Activated CD4-positive, alpha-beta T cell treated with anti-CD3 and anti-CD28 coated beads, Interleukin-2, amount 50 U/mL, for 16 hours (primary cell): ENCODE measurements at places on chromosomes 12 and 14.

DNA sequence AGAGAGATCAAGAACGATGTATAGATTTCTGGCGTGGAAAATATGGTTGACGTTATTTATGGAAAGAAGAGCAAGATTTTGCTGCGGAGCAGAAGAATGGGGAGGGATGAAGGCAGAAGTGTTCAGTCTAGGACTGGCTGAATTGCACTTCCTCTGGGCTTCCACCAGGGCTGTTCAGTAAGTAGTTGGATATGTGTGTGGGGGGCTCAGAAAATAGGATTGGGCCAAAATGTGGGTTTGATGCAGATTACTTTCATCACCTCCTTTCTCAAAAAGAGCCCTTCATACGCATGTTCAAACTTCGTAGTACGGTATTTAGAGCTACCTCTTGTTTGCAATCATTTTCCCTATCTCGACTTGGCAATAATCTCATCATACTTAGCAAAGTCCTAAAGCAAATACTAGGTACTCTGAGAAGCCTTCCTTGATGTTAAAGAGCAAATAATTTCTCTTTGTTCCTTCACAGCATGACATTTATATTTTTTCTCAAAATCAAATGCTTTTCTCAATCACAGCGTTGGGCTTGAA lies 349.4 kb downstream of the NELL2 start:
- no peak for DNase-seq

DNA sequence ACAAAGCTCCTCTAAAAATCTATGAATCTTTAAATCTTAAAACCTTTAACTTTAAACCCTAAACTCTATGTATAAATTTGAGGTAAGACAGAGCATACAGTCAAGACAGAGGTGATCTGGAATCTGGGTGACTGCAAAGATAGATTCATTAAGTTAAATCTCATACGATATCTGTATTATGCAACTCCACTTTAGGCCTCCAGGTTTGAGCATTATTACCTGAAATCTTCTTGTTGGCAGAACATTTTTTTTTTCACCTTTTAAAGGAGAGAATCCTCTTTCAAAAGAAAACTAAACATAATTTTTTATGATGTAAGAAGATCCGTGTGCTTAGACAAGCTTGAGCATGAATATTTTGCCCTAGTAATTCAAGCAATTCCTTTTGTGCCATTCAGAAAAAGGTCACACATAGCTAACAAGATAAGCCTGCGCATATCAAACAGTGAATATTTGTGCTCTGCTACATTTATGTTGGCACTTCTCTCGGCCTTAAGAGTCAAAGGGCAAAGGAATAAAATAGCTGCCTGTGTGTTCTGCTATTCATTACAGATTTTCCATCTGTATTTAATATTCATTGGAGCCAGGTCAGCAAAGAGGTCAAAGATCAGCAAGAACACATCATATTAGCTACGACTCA lies 163.3 kb downstream of the TMTC3 start:
- no peak for DNase-seq

DNA sequence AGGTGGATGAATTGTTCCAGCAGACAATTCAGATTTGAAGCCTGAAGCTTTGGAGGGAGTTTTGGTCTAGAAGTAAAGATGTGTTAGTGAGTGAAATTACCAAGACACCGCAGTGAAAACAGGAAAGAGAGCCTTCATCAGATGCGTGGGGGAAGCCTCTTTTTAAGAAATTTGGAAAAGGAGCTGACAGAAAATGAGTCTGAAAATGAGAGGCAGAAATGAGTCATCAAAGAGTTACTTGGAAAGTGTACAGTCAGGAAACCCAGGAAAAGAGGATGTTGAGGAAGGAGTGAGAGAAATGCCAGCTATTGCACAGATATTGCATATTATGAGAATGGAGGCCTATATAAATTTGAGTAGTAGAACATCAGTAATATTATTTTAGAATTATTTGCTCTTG lies 520.7 kb downstream of the NRXN3 start:
- DNase-seq: peak; percentile 35

DNA sequence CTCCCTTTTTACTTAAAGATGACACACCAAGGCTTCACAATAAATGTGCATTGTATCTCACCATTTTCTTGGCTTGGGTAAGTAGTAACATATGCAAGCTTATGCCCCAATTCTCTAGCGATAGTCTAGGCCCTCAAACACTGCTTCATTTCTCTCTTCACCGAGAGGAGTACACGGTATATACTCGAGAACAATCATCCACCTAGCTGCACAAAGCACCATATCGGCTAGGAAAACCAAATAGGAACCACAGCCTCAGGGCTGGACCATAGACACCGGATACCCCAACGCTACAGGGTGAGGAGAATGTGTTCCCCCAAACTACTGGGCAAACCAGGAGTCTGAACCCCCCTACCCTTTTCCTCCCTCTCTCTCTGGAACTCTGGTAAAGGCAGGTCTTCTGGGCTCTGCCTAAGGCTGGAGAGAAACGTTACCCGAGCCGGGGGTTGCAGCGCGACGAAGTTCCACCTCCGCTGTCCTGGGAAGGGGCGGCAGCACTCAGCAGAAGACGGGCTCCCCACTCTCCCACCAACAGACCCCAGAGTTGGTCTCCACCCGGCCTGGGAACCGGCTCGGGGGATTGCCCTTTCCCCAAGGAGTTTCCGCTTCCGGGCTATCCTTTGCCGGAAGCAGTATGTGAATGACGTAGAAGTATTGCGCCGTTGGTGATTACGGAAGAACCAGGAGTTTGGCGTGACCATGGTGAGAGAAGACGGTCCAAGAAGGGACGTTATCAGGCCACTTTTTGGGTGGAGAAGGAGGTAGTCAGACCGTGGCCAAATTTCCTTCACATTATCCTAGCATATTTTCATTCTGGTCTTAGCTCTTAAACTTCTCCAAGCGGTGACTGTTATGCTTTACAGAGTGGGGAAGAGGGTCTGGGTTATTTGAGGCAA lies at the start of the genes AREL1 and FCF1:
AREL1 (minus strand) TSS at position 582 of the 896 bp plus-strand sequence. CDS start 27,465 bp downstream, outside the sequence.
FCF1 (plus strand) TSS at position 646 of the 896 bp plus-strand sequence; CDS start at position 700, 54 bp downstream.
- DNase-seq: peak; percentile 92

- DNase-seq: no peak
These were observed 1.8 kb downstream of the TM7SF3 start for GRCh38 chr12:27012239-27012981.

DNA sequence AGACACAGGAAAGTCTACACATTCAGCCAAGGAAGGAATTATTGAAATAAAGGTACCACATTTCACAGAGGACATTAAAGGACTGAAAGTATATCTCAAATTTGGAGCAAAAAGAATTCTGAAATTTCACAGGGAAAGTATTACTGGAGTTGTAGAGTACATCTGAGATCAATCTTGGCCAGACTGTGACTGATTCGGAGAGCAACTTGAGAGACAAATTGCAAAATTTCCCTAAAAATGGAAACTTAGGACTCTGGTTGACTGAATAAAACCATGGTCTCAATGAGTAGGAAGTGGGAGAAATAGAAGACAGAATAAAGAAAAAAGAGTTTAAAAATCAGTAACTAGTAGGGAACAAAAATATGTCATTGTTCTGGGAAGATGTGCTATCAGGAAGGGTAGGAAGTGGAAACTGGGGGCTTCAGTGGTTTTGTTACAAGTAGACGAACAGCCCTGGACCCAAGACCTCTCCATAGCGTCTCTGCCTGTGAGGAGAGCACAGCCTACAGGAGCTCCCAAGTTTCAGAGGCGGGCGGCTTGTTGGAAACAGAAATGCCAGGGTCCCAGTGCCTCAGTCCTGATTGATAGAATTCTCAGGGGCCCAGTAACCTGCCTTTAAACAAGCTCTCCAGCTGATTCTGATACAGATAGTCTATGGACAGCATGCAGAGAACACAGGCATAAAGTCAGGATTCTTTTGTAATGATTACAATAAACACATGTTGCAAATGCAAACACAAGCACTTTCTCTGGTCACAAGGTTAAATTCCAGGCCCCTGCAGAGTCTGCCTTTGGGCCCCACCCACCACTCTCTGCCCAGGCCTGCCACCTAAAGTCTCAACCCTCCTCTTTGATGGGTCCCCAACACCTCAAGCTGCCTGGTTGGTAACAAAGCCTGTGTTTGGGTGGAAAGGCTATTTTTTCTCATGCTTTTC lies 63.1 kb downstream of the BBS10 start:
- DNase-seq: no peak

DNA sequence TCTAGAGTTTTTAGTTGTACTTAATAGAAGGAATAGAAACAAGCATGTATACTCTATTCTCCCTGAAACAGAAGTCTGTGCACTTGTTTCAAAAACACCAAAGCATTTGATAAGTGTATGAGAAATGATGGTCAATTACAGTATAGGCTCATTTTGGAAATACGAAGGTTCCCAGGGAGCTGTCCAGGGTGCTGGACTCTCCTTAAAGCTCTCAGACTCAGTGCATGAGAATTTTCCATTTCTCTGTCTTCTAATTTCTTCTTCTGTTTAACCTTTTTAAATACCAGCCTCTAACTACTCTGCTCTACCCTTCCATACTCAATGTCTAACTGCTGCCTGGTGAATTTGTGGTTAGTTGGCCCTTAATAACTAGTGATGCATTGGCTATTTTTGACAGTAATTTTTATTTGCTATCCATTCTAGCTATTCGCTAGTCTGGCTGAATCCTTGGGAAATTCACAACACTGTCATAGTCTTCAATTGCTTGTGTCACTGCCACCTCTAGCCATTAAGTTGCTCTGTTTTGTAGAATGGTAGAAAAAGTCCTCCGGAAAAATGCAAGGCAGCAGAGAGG lies 229.2 kb downstream of the NRXN3 start:
- no peak for DNase-seq

DNA sequence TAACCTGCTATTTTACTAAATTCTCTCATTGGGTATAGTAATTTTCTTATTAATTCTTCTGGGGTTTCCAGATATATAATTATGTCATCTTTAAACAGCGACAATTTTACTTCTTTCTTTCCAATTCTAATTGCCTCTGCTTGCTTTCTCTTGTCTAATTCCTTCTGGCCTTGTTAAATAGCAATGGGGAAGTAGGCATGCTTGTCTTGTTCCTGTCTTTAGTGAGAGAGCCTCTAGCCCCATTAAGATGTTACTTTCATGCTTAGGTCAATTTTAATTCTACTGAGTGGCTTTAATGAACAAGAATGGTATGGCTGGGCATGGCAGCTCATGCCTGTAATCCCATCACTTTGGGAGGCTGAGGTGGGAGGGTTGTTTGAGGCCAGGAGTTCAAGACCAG lies 31.7 kb downstream of the LRTM2 start:
- no peak for DNase-seq

DNA sequence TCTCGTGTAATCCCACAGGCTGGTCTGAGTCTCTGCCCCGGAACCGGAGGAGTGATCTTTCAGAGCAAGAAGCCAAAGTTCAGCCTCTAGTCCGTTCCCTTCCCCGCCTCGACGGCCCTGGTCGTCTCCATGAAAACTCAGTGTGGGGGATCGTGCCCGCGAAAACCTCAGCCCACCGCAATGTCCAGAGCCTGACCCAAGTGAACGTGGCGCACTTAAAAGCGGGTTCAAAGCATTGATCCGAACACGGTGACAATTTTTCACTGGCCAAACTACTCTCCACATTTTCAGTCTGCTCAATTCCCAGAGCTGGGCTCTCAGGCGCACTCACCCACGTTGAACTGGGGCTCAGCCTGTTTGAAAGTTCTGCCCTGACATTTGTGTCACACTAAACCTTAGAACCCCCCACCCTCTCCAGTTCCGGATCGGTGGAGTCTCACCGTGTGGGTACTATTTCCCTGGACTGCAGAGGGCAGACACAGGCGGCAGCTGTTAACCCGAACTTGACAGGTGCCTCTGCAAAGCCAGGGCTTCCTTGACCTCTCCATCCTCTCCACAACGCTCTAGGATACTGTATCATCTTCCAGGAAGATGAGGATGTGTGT lies 886 bp upstream of the PRICKLE1 start:
- peak; percentile 4 for DNase-seq

- DNase-seq: no peak
These were observed 79.1 kb upstream of the HECTD1 start for GRCh38 chr14:31286456-31287293.

GRCh38 chr12:123058481-123058880 lies 78.0 kb downstream of the ARL6IP4 start:
- DNase-seq: no peak

- no peak for DNase-seq
These were observed 72.8 kb downstream of the FOXN4 start for GRCh38 chr12:109236257-109236656.

GRCh38 chr12:32494656-32495055 lies 95.3 kb downstream of the FGD4 start:
- peak; percentile 3 for DNase-seq

- no peak for DNase-seq
These were observed 385.6 kb downstream of the SYT1 start for GRCh38 chr12:79250186-79250585.

- DNase-seq: no peak
These were observed 387.9 kb downstream of the SYT1 start for GRCh38 chr12:79252358-79253075.

GRCh38 chr14:49991491-49991890 lies 98.6 kb downstream of the ARF6 start:
- no peak for DNase-seq

GRCh38 chr12:5488626-5488955 lies 56.7 kb downstream of the NTF3 start:
- DNase-seq: no peak

DNA sequence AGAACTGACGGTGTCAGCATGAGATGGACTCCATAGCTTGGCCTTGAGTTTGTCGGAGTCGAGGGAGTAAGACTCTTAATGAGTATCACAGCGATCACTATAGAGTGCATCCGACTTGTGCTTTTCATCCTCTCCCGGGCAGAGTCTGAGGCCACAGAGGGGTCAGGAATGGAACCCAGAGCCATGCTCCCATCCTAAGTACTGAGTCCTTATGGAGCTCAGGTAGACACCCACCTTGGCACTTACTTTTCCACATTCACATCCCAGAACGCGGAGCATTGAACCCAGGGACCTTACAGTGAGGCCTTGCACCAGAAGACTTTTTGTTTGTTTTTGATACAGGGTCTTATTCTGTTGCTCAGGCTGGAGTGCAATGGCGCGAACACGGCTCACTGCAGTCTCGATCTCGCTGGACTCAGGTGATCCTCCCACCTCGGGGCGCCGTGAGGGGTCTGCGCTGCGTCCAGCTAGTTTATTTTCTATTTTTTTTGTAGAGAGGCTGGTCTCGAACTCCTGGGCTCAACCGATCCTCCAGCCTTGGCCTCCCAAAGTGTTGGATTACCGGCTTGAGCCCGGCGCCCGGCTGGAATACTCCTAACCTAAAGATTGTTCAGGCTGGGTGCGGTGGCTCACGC lies 719 bp upstream of the SRSF9 start:
- DNase-seq: no peak

DNA sequence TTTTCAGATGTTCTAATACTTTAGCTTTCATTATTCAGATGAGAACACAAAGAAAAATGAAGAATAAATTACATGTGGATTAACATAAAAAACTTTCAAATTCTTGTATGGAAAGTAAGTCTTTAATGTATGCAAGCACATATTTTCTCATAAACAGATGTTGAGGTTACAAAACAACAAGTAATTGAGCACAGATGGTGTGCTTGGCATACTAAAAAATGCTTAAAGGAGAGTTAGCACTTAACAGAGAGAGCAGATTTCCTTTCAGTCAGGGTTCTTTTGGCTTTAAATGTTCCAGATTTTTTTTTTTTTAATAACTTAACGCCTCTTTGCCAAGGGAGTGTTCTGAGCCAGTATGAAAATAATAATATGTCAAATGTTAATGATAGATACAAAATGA lies 96.0 kb downstream of the RASSF9 start:
- DNase-seq: no peak

GRCh38 chr12:47837190-47838171 lies 17.8 kb upstream of the HDAC7 start:
- peak; percentile 70 for DNase-seq

- no peak for DNase-seq
These were observed 4.8 kb downstream of the HOXC5 start for GRCh38 chr12:54037360-54038283.

GRCh38 chr14:105855893-105856675 lies 329.7 kb downstream of the TMEM121 start:
- no peak for DNase-seq

- no peak for DNase-seq
These were observed 257.3 kb upstream of the LRFN5 start for GRCh38 chr14:41349289-41349910.
